ENCODE measurements at places on chromosomes 16 and 17. TPM values are rescaled to one million over a fixed set of nuclear protein-coding genes. Genes with fewer than 3 reads are reported as not detected.

DNA sequence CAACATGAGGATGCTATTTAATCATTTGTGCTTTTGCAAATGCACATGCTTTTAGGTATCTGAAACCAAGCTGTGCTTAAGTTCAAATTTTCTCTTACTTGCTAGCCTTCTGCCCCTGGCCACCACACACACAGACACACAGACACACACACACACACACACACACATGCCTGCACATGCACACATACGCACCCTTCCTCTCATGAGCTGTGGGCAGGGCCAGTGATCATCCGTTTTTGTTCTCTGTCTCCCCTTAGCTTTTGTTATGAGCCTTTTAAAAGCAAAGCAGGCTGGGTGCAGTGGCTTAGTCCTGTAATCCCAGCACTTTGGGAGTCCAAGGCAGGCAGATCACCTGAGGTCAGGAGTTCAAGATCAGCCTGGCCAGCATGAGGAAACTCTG is 34.2 kb downstream of the CD300LF start:
- no peak for DNase-seq

Gene PRCD
- total RNA-seq: 4.5 TPM

Gene UQCRC2
- total RNA-seq: 198 TPM

GRCh38 chr16:66746048-66746447 is 5.4 kb downstream of the DYNC1LI2 start:
- DNase-seq: no peak

GRCh38 chr16:60404401-60404800 is 1631.8 kb downstream of the CDH8 start:
- DNase-seq: no peak

DNA sequence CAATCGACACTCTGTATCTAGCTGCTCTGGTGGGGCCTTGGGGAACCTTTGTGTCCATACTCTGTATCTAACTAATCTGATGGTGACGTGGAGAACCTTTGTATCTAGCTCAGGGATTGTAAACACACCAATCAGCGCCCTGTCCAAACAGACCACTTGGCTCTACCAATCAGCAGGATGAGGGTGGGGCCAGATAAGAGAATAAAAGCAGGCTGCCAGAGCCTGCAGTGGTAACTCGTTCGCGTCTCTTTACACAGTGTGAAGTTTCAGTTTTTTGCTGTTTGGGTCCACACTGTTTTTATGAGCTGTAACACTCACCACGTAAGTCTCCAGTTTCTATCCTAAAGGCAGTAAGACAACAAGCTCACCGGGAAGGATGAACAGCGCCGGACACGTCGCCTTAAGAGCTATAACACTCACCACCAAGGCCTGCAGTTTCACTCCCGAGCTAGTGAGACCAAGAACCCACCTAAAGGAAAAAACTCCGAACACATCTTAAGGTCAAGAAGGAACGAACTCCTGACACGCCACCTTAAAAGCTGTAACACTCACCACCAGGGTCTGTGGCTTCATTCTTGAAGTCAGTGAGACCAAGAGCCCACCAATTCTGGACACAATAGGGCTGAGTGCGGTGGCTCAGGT is 64.6 kb downstream of the KPNA2 start:
- DNase-seq: no peak

Gene KCTD19
- total RNA-seq: 1.1 TPM

DNA sequence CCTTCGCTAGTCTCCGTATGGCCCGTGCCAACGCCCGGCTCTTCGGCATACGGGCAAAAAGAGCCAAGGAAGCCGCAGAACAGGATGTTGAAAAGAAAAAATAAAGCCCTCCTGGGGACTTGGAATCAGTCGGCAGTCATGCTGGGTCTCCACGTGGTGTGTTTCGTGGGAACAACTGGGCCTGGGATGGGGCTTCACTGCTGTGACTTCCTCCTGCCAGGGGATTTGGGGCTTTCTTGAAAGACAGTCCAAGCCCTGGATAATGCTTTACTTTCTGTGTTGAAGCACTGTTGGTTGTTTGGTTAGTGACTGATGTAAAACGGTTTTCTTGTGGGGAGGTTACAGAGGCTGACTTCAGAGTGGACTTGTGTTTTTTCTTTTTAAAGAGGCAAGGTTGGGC is 2.5 kb downstream of the RPL13 start:
- DNase-seq: no peak

DNA sequence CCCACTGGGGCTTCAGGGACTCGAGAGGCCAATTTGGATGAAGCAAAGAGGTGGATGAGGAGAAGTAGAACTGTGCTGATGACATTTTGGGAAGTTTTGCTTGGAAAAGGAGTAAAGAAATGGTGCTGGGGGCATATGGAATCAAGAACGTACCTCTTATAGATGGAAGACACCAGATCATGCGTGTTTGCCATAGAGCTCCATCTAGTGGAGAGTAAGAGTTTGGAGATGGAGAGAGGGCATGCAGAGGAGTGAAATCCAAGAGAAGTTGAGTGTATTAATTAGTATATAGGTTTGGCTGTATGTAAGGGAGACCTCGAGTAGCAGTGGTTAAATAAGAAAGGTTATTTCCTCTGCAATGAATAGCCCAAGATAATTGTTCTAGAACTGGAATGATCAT is 56.0 kb downstream of the SHISA6 start:
- no peak for DNase-seq

Gene PRKCA
- total RNA-seq: 29.5 TPM

Gene RUNDC3A
- 6.5 TPM for total RNA-seq

DNA sequence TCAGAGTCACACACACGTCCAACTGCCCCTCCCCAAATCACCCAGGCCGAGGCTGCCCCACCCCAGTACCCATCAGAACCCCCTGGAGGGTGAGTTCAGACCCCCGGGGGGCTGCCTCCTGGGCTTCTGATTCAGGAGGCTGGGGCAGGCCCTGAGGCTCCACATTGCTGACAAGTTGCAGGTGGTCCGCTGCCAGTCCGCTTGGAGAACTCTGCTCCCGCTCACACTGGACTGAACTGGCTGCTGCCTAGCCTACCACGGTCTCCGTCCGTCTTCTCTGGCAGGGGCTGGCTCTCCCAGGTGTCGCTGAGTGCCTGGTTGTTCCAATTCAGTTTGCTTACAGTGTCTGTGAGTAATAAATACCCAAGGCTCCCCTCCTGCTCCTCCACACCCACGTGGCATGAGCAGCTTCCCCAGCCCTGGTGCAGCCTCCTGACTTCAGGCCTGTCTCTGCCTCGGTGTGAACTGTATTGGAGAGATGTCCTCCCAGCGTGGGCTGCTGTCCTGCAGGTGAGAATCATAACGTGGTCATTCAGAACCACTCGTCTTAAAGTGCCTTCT is 163.4 kb downstream of the LAT start:
- no peak for DNase-seq

GRCh38 chr17:80191192-80191591 is 21.4 kb downstream of the CARD14 start:
- peak; percentile 68 for DNase-seq

All from WTC11 (cell line).